Natural killer cell (primary cell): ENCODE measurements at places on chromosomes 6 and 20. TPM values are rescaled to one million over a fixed set of nuclear protein-coding genes. Genes with fewer than 3 reads are reported as not detected.

GRCh38 chr6:8983202-8983688, 547.9 kb upstream of the SLC35B3 start:
- H3K27ac ChIP-seq = no peak overlapping the region
- H3K27me3 ChIP-seq = no peaks in the 10 kb centered on the region
- DNase-seq = peak; percentile 15
- H3K4me1 ChIP-seq = no peaks in the 10 kb centered on the region

GRCh38 chr6:37654727-37655500, 42.8 kb downstream of the MDGA1 start:
- H3K4me3 ChIP-seq = no peak overlapping the region
- H3K27ac ChIP-seq = no peak overlapping the region
- no peaks in the 10 kb centered on the region for H3K36me3 ChIP-seq
- no peaks in the 10 kb centered on the region for H3K4me1 ChIP-seq

GRCh38 chr6:157631838-157632614, 191.0 kb upstream of the SNX9 start:
- H3K27ac ChIP-seq = no peak overlapping the region
- DNase-seq = no peak
- H3K27me3 ChIP-seq = no peaks in the 10 kb centered on the region
- H3K4me1 ChIP-seq = no peaks in the 10 kb centered on the region
- no peak overlapping the region for H3K4me3 ChIP-seq
- H3K36me3 ChIP-seq = no peaks in the 10 kb centered on the region

- no peaks in the 10 kb centered on the region for H3K36me3 ChIP-seq
- peaks cover 5% of the 10 kb centered on the region for H3K4me1 ChIP-seq
- no peaks in the 10 kb centered on the region for H3K27me3 ChIP-seq
- no peak for DNase-seq
These were observed 38.0 kb downstream of the EFCAB8 start for GRCh38 chr20:32896521-32897280.

DNA sequence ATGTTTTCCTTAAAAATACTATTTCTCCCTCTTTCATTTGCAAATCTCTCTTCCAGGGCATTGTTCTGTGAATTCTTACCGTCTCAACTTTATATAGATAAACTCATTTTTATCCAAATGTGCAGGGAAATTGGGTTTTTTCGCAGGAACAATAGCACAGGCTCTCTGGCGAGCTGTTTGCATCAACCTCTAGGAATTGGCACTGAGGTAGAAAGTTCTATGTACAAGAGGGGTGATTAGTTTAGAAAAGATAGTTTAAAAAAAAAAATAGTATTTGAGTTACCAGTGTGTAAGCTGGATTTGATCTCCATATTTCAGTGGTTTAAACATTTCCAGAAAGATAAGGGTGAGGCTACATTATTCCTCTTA, 129.7 kb upstream of the BTN3A2 start:
- peak overlapping the region; percentile 92 for H3K27ac ChIP-seq
- peaks cover 29% of the 10 kb centered on the region for H3K4me1 ChIP-seq
- DNase-seq = peak; percentile 42
- peak overlapping the region; percentile 69 for H3K4me3 ChIP-seq
- H3K36me3 ChIP-seq = no peaks in the 10 kb centered on the region

- no peaks in the 10 kb centered on the region for H3K27me3 ChIP-seq
- peaks cover 92% of the 10 kb centered on the region for H3K4me1 ChIP-seq
- peak overlapping the region; percentile 95 for H3K27ac ChIP-seq
- DNase-seq = no peak
- no peaks in the 10 kb centered on the region for H3K36me3 ChIP-seq
- no peak overlapping the region for H3K4me3 ChIP-seq
These were observed 10.6 kb downstream of the TFEB start for GRCh38 chr6:41724586-41725501.

DNA sequence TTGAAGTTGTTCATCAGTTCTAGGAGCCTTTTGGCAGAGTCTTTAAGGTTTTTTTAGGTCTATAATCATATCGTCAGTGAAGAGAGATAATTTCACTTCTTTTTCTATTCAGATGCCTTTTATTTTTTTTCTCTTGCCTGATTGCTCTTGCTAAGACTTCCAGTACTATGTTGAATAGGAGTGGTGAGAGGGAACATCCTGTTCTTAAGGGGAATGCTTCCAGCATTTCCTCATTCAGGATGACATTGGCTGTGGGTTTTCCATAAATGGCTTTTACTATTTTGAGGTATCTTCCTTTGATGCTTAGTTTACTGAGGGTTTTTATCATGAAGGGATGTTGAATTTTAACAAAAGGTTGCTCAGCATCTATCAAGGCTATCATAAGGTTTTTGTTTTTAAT, 109.5 kb downstream of the CLVS2 start:
- H3K4me1 ChIP-seq = no peaks in the 10 kb centered on the region
- H3K27ac ChIP-seq = no peak overlapping the region
- no peak for DNase-seq
- no peaks in the 10 kb centered on the region for H3K27me3 ChIP-seq
- H3K4me3 ChIP-seq = no peak overlapping the region
- H3K36me3 ChIP-seq = no peaks in the 10 kb centered on the region

GRCh38 chr6:143279385-143279784, 171.1 kb downstream of the ADAT2 start:
- H3K4me3 ChIP-seq = no peak overlapping the region
- H3K36me3 ChIP-seq = no peaks in the 10 kb centered on the region
- no peaks in the 10 kb centered on the region for H3K27me3 ChIP-seq
- no peaks in the 10 kb centered on the region for H3K4me1 ChIP-seq

DNA sequence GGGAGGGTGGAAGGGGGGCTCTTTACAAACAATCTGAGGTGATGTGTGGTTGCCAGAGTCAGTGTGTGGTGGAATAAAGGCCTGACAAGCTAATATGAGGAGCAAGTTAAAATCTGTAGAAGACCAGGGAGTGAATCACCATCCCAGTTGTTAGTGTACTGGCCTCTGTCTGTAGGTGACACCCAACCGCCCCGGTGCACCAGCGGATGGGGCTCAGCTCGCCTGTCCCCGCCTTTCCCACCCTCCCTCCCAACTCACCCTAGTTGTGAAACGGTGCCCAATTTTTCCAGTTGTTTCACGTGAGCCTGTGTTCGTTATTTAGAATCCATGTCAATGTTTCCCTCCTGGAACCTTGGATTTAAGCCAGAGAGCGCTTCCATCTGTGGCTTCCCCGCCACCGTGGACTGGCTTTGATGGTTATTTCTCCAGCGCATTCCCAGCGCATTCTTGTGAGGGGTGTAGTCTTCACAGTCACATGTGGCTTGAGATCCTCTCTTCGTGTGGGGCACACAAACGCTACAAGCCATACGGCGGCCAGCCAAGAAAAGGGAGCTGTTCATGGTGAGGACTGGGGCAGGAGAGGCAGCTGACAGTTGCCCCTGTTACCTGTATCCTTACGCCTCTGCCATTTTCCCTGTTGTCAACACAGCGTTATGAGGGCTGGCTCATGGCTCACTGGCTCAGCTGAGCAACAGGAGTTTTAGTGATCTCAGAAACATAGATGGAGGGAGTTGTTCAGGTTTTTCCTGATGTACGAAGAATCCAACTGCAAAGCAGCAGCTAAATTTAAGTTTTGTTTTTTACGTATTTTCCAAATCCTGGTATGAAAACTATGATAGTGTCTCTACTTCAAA, 137.6 kb downstream of the ZDHHC14 start:
- H3K27me3 ChIP-seq = no peaks in the 10 kb centered on the region
- H3K36me3 ChIP-seq = no peaks in the 10 kb centered on the region
- no peak for DNase-seq
- no peak overlapping the region for H3K4me3 ChIP-seq
- no peak overlapping the region for H3K27ac ChIP-seq

- no peak overlapping the region for H3K27ac ChIP-seq
- H3K4me3 ChIP-seq = no peak overlapping the region
- peaks cover 59% of the 10 kb centered on the region for H3K36me3 ChIP-seq
- no peaks in the 10 kb centered on the region for H3K4me1 ChIP-seq
- H3K27me3 ChIP-seq = no peaks in the 10 kb centered on the region
- DNase-seq = no peak
These were observed 75.9 kb downstream of the RTN4IP1 start for GRCh38 chr6:106553440-106553839.

DNA sequence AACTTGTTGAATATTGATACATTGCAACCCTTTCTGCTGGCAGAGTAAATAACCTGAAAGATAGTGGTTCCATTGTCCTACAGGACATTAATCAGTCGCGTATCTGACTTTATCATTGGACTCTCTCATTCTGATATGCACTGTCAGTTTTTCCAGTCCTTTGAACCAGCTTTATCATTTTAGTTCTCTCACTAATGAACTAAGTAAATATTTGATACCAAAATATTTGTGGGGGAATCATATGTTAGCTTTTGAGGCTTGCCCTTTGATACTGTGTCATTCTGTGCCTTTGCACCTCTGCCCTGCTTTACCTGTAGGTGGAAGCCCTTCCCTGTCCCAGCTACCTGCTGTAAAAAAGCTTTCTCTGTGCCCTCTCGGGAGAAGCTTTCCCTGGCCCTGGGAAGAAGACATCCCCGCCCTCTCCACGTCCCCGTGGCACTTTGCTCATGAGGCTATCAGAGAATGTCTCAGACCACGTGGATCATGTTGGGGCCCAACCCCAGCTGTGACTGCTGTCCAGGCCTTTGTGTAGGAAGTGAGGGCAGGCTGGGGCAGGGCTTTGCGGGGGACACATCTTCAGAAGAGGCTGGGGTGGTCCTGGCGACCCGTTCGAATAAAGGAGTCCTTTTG, 117.8 kb upstream of the NXT1 start:
- no peak overlapping the region for H3K4me3 ChIP-seq
- no peaks in the 10 kb centered on the region for H3K36me3 ChIP-seq
- H3K27me3 ChIP-seq = no peaks in the 10 kb centered on the region
- H3K4me1 ChIP-seq = no peaks in the 10 kb centered on the region

DNA sequence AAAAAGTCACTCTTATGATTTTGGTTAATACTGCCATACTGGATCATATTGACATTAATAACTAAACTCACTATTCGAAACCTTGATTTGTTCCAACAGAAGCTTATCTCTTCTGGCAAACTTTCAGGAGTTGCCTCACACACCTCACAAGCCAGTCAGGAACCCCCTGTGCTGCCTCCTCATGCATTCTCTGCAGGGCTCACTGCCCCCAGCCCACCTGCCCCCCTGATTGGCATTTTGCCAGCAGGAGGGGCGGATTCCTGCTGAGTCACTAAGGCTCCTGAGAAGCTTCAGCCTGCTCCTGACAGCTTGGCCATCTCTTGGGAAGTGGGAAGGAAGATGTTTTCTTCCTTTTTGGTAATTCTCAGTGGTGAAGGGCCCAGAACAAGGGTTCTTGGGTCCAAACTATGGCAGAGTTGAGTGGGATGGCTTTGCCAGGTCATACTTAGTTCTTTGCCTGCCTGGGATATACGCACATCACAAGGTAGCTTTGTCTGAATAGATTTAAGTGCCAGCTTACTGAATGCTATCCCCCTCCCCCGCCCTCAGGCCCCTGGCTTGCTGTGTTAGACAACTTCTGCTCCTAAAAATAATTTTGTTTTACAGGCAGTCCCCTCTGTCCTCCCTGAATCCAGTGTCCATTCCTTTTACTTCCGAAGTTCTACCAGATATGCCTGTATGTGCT, 31.4 kb downstream of the SLC35F1 start:
- no peak overlapping the region for H3K4me3 ChIP-seq
- no peaks in the 10 kb centered on the region for H3K27me3 ChIP-seq
- DNase-seq = no peak

DNA sequence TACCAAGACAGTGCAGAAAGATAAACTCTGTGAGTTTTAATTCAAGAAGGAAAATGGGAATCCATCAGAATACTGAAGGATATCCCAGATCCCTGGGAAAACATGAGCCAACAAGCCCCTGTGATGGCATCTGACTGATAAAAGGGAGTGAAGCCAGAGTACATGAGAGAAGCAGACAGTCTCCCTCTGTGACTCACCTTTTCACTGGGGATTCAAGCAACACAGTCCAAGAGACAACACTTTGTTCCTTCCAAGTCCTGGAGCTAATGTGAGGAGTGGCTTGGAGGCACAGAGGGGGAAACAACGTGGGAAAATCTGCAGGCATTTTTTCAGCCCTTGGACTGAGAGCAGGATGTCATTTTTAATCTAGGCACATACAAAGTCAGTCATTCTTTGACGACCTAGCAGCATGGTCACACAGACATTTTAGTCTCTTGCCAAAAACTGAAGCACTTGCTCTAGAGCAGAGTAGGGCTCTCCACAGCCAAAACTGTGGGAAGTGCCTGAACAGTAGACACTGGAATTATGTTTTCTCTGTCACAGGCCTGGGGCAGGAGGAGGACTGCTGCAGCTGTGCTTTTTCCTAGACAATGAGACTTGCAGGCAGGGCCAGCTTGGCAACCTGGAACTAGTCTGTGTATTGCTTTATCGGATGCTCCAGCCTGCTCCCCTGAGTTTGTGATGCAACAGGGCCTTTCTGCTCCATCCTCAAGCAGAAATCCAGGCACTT, 465.0 kb upstream of the GJE1 start:
- H3K4me1 ChIP-seq = no peaks in the 10 kb centered on the region
- H3K27ac ChIP-seq = no peak overlapping the region
- H3K36me3 ChIP-seq = no peaks in the 10 kb centered on the region
- no peak for DNase-seq

DNA sequence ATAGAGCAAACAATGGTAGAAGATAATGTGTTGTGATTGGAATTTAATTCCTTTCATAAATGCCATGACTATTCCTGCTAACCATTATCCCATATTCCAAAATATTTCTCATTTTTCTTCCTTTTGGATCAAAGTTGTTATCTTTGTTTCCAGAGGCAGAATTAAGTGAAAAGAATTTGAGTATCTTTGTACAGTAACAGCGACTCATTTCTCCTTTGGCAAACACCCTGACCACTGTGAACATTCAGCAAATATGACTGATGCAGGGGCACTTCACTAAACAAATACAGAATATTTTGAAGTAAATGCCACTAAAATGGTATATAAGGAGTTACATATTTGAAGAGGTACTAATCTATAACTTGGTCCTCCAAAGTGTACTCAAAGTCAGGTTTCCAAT, 105.0 kb upstream of the LAMP5 start:
- no peaks in the 10 kb centered on the region for H3K27me3 ChIP-seq
- no peak overlapping the region for H3K4me3 ChIP-seq
- no peak overlapping the region for H3K27ac ChIP-seq
- no peak for DNase-seq
- H3K36me3 ChIP-seq = no peaks in the 10 kb centered on the region

DNA sequence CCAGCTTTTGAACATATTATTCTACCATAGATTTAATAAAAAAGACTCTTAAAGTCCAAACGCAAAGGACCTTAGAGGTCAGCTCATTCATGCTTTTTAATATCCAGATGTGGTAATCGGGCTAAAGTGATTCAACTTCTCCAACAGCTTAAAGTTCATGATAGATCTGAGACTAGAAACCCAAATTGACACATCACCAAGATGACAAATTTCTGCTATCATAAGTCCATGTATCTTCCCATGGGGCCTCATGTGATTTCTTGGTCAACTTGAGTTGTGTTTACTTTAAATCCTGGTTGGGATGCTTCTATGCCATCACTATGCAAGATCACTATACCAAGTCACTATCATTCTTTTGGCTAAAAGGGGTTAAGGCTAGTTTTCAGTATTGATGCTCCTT, 56.0 kb downstream of the SLC24A3 start:
- H3K4me1 ChIP-seq = no peaks in the 10 kb centered on the region
- H3K27me3 ChIP-seq = no peaks in the 10 kb centered on the region
- no peak overlapping the region for H3K27ac ChIP-seq

GRCh38 chr20:48214601-48215000, 429.3 kb upstream of the SULF2 start:
- H3K27me3 ChIP-seq = no peaks in the 10 kb centered on the region
- no peaks in the 10 kb centered on the region for H3K4me1 ChIP-seq
- no peak overlapping the region for H3K27ac ChIP-seq

Gene ERVFRD-1
- not detected for total RNA-seq

Gene PRICKLE4
- not detected for total RNA-seq

Gene SMOC2
- total RNA-seq = not detected

Gene DEFB128
- not detected for total RNA-seq
